ENCODE measurements at places on chromosomes 1 and 21. TPM values are rescaled to one million over a fixed set of nuclear protein-coding genes. Genes with fewer than 3 reads are reported as not detected.

DNA sequence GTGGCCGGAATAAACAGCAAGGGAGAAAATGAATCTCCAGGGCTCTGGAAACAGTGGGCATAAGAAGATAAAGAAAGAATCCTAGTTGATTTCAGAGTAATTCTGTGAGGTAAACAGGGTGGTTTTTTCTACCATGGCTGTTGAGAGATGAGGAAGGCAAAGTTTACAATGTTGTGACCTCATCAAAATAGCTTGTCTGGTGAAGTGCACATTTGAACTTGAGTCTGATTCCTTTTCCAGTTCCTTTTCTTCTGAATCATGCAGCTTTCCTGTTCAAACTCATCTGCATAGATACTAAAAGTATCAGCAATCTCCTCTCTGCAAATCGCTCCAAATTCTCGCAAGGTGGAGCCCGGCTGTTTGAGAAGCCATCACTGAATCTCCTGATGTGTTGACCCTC lies 161.7 kb downstream of the PLPP3 start:
- H3K27me3 ChIP-seq: no peaks in the 10 kb centered on the region
- H3K36me3 ChIP-seq: no peaks in the 10 kb centered on the region
- H3K4me1 ChIP-seq: peaks cover 5% of the 10 kb centered on the region

- no peaks in the 10 kb centered on the region for H3K4me1 ChIP-seq
- H3K27me3 ChIP-seq: no peaks in the 10 kb centered on the region
- H3K36me3 ChIP-seq: no peaks in the 10 kb centered on the region
- no peak overlapping the region for H3K27ac ChIP-seq
- no peak overlapping the region for H3K4me3 ChIP-seq
Observed at GRCh38 chr1:38932571-38932970, 9.1 kb downstream of the RHBDL2 start.

- DNase-seq: no peak
- H3K4me3 ChIP-seq: no peak overlapping the region
- H3K27me3 ChIP-seq: no peaks in the 10 kb centered on the region
- H3K4me1 ChIP-seq: no peaks in the 10 kb centered on the region
Observed at GRCh38 chr1:199574950-199575349, 452.6 kb upstream of the NR5A2 start.

DNA sequence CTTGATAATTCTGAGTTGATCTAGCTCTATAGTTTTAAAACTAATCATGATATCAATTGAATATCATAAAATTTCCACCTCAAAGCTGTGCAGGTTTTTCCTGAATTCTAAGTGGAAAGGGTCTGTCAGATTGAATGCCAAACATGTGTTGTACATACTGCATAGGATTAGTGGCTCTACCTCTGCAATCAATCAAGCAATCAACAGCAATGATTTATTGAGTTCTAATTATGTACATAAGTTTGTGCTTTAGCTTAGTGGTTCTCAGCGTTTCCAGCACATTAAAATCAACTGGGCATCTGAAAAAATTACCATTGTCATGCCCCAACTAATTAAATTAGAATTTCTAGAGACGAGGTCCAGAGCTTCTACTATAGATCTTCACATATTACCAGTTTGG lies 251.5 kb downstream of the BACH1 start:
- no peaks in the 10 kb centered on the region for H3K36me3 ChIP-seq
- H3K4me1 ChIP-seq: no peaks in the 10 kb centered on the region
- H3K4me3 ChIP-seq: no peak overlapping the region

GRCh38 chr1:229204921-229205777 lies 65.8 kb upstream of the RAB4A start:
- no peak overlapping the region for H3K4me3 ChIP-seq
- peak overlapping the region; percentile 59 for H3K27ac ChIP-seq
- H3K4me1 ChIP-seq: peaks cover 22% of the 10 kb centered on the region

TMIGD3 gene
- polyA plus RNA-seq: 1.4 TPM

DNA sequence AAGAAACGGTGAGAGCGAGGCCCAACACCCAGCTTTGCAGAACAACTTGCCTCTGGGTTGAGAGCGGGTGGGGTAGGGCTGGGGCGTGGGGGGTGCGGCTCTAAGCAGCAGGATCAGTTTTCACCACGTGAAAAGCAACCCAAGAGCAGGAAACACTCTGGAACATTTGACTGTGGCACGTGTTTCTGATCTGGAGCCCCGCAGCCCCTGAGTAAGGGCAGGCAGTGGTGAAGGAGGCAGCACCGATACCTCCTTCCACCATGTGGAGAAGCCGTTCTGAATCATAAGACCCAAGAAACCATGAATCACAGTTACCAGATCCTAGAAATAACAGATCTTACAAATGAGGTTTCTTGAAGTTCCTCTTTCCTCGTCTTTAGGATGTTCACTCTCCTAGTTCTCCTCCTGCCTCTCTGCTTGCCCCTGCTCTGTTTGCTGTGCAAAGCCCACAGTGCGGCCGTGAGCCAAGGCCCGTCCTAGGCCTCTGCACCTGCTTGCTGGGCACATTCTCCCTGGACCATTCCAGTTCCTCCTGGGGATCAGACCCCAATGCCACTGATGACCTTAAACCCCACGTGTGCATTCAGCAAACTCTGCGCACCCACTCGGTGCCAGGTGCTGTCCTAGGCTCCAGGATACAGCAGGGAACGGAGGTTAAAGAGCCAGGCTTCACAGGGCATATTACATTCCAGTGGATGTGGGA lies 31.9 kb downstream of the SLC1A7 start:
- no peaks in the 10 kb centered on the region for H3K36me3 ChIP-seq
- H3K4me1 ChIP-seq: peaks cover 11% of the 10 kb centered on the region
- H3K27ac ChIP-seq: peak overlapping the region; percentile 7
- H3K4me3 ChIP-seq: no peak overlapping the region
- no peak for DNase-seq

DNA sequence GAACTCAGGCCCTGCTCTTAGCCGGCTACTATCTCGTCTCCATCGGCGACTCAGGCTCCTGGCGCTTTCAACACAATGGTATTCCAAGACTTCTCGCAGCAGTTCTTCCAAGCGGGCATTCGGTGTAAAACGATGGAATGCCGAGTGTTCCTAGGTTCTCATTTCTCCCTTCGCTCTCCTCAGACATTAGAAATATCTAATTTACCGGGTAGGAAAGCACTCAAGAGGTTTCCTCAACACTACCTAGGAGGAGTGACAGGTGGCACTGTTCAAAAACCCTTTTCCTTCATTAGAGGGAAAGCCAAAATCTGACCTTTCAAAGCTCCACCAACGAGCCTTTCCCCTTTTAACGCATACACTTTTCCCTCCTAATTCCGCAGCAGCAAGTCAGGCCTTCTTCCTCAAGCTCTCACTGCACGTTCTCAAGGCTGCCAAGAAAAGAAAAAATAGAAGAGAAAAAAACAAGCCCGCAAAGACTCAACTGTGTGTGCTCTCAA lies 601 bp downstream of the UBE2G2 start:
- peaks cover 3% of the 10 kb centered on the region for H3K4me1 ChIP-seq
- H3K27ac ChIP-seq: no peak overlapping the region
- no peaks in the 10 kb centered on the region for H3K36me3 ChIP-seq
- no peaks in the 10 kb centered on the region for H3K27me3 ChIP-seq
- peak overlapping the region; percentile 98 for H3K4me3 ChIP-seq

GRCh38 chr1:156848461-156849150 lies 10.3 kb downstream of the INSRR start:
- no peak overlapping the region for H3K27ac ChIP-seq
- DNase-seq: no peak
- no peak overlapping the region for H3K4me3 ChIP-seq
- H3K27me3 ChIP-seq: peaks cover 33% of the 10 kb centered on the region
- H3K36me3 ChIP-seq: no peaks in the 10 kb centered on the region

- no peak for DNase-seq
- no peak overlapping the region for H3K4me3 ChIP-seq
- H3K36me3 ChIP-seq: no peaks in the 10 kb centered on the region
- H3K4me1 ChIP-seq: peaks cover 56% of the 10 kb centered on the region
- H3K27ac ChIP-seq: no peak overlapping the region
Observed at GRCh38 chr1:181155339-181155738, 66.8 kb downstream of the IER5 start.

DNA sequence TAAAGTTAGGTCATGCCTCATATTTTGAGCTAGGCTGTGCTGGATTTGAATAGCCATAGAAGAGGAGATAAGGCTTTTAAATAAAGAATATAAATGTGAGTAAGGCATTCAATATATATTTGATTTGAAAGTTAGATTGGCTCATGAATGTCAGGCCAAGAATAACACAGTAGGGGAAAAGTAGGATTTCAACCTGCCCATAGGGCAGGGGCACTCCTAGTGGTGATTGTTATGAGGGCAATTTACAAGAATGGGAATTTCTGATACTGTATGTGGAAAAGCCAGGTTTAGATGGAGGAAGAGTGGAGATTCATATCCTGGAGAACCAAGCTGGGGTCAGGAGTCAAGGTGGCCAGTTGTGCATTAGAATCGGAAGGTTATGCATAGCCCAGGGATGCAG lies 74.9 kb downstream of the DNAH14 start:
- no peak for DNase-seq
- no peaks in the 10 kb centered on the region for H3K4me1 ChIP-seq
- H3K4me3 ChIP-seq: no peak overlapping the region
- H3K36me3 ChIP-seq: no peaks in the 10 kb centered on the region
- no peaks in the 10 kb centered on the region for H3K27me3 ChIP-seq
- no peak overlapping the region for H3K27ac ChIP-seq

CLDN17 gene
- not detected for polyA plus RNA-seq

DNA sequence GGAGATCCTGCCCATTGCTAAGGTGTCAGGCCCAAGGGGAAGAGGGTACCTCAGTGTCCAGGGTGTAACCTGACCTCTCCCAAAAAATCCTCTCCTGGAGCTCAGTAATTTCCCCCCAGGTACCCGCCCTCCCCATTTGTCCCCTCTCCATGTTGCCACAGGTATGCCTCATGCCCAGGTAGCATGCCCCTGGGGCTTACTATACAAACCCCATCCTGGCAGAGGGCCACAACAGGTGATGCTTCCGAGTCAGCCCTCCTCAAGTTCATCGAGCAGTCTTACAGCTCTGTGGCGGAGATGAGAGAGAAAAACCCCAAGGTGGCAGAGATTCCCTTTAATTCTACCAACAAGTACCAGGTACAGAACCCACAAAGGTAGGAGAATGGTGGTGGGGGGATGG lies 15.7 kb downstream of the ATP1A4 start:
- H3K36me3 ChIP-seq: no peaks in the 10 kb centered on the region
- H3K27ac ChIP-seq: no peak overlapping the region
- H3K4me3 ChIP-seq: no peak overlapping the region
- H3K27me3 ChIP-seq: no peaks in the 10 kb centered on the region

DNA sequence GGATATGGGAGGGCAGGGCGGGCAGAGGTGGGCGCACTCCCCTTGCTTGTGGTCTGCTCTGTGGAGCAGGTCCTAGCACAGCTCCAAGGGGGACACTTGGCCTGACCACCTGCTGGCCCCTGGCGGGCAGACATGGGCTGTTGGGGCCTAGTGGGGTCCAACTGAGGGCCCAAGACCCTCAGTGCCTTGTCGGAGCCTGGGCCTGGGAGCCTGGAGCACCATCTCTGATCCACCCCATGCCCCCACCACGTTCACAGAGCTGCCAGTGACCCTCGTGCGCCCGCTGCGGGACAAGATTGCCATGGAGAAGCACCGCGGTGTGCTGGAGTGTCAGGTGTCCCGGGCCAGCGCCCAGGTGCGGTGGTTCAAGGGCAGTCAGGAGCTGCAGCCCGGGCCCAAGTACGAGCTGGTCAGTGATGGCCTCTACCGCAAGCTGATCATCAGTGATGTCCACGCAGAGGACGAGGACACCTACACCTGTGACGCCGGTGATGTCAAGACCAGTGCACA lies 70.6 kb downstream of the OBSCN start:
- peak; percentile 10 for DNase-seq
- no peak overlapping the region for H3K4me3 ChIP-seq
- no peaks in the 10 kb centered on the region for H3K27me3 ChIP-seq
- peaks cover 18% of the 10 kb centered on the region for H3K4me1 ChIP-seq

DNA sequence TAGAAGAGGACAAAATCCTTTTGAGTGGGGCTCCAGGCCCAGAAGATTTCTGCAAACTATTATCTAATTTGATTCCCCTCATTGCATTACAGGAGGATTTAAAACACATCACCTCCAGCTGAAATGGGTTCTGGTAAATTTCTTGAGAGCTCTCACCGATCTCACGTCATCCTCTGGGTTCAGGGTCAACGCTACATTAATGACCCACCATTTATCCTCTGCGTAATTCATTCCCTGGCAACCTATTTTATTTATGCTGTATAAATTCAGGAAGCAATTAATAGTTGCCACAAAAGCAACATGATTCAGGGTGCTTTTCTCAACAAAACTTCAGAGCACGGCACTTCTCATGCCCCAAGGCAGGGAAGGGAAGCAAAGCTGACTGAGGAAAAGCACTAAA lies 38.9 kb downstream of the LMX1A start:
- H3K27me3 ChIP-seq: peaks cover 60% of the 10 kb centered on the region
- no peak overlapping the region for H3K4me3 ChIP-seq
- H3K4me1 ChIP-seq: no peaks in the 10 kb centered on the region
- H3K36me3 ChIP-seq: no peaks in the 10 kb centered on the region

DNA sequence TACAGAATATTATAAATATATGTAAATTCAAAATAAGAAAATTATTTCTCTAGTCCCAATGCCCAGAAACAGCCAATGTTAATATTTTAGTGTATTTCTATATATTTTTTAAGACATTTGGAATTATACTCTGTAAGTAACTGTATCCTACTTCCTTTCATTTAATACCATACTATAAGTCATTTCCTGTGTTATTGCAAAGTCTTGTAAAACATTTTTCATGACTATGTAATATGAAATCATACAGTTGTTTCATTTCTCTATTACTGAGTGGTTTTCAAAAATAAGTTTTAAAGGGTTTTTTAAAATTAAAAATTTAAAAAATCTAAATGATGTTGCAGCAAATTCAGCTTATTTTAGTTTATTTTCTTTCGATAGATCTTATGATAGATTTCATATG lies 2.0 kb downstream of the RNASEL start:
- no peak for DNase-seq
- H3K4me3 ChIP-seq: no peak overlapping the region
- peaks cover 15% of the 10 kb centered on the region for H3K36me3 ChIP-seq
- no peak overlapping the region for H3K27ac ChIP-seq
- no peaks in the 10 kb centered on the region for H3K27me3 ChIP-seq
- peaks cover 33% of the 10 kb centered on the region for H3K4me1 ChIP-seq

F13B gene
- polyA plus RNA-seq: not detected
